Frontal cortex (tissue), 4 donors: ENCODE measurements at places on chromosomes 3 and 15.

- DNase-seq = no peak
Measured at GRCh38 chr3:22013641-22014040, 262.6 kb upstream of the ZNF385D start.

- DNase-seq = no peak
Measured at GRCh38 chr3:153176197-153176596, 14.2 kb downstream of the RAP2B start.

DNA sequence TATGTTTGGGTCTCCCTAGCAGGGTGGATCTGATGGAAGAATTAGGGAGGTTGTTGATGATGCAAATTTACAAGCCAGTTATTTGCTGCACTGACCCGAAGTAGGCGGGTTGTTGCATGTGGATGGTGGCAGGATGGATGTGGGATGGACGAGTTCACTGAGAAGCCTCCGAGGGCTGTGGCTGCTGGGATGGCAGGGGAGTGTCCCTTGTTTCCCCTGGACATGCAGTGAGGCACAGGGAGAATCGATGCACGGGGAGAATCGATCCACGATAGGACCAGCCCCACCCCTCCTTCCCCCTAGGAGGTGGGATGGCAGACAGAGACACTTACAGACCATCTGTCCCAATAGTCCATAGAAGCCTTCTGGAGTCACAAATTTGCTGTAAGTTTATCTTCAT, 31.0 kb upstream of the KLF13 start:
- no peak for DNase-seq

- DNase-seq = no peak
Measured at GRCh38 chr3:144033240-144033589, 61.6 kb downstream of the DIPK2A start.

- no peak for DNase-seq
Measured at GRCh38 chr3:169945313-169945712, 21.3 kb upstream of the SEC62 start.

DNA sequence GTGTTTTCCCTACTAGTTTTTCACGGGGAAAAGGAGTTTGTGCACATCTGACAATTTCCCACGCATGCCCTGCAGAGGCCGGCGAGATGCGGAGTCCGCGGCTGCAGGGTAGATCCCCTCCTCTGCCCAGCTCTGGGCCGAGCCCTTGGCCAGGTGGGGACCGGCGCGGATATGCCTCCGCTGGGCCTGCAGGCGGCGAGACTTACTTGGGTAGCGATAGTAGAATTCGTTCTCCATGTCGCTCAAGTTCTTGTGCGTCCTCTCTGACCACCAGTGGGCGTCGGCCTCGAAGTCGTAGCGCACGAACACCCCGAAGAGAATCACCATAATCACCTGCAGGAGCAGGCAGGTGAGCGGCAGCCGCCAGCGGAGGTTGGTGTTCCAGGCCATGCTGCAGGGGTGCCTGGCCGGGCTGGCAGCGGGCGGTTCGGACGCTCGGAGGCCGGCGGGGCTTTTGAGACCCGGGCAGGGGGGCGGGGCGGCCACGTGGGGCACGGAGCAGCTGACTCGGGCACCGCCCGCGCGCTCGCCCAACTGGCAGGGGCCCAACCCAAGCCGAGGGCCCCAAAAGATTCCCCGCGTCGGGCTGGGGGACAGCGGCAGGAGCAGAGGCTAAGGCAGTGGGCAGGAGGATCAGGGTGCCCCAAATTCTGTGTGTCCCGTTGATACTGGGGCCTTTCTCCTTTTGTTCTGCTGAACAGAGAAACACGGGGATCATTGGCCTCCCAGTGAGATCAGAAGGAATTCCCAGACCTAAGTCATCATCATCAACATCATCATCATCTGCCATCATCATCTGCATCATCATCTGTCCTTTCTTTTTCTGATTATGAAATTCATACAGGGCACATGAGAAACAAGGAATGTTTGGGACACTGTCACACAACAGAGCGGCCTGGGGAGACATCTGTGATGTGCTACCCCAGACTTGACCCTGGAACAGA, at the start of gene RHCG:
Gene RHCG (minus strand): TSS at position 429 of the 944 bp plus-strand sequence. CDS start 39 bp downstream, at position 390.
- no peak for DNase-seq

GRCh38 chr3:24254649-24255048, 240.0 kb downstream of the THRB start:
- no peak for DNase-seq

DNA sequence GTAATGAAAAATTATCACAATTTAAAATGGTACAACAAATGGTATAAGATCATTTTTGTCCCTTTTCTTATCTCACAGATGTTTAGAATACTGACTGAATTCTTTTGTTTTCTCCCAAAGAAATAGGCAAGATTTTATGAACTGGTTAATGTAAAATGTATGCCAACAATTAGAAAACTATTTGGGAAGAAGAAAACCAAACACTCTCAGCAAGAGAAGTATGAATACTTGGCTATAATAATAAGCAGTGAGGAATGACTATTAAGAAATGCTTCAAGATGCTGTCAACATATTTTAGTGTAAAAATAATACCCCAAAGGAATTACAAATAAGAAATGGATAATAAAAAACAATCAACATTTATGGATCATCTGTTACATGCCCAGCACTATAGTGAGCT, 18.5 kb downstream of the SHQ1 start:
- DNase-seq = no peak

DNA sequence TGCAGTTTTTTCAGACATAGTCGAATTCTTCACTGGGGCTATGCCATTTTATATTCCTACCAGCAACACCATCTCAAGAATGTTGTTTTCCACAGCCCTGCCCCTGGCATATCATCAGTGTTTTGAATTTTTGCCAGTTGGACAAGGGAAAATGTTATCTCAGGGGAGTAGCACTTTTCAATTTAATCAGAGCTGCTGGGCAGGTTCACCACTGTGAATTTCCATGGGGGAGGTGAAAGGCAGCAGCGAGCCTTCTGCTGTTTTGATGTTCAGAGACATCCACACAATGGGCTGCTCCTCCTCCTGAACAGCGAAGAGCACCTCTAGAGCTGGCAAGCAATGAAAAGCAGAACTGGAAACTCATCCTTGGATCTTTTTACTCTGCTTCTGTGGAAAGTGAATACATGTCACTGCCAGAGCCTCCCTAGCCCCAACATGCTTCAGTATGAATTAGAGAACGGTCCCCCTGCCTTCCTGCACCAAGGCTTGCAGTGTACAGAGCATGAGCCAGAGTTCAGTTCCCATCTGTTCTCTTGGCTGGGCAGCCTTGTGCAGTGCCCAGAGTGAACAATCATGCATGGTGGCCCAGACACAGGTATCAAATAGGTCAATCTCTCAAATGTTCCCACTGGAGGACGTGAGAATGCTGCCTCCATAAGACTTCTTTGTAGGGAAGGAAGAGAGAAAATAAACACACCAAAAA, 56.1 kb upstream of the RAD18 start:
- DNase-seq = no peak

DNA sequence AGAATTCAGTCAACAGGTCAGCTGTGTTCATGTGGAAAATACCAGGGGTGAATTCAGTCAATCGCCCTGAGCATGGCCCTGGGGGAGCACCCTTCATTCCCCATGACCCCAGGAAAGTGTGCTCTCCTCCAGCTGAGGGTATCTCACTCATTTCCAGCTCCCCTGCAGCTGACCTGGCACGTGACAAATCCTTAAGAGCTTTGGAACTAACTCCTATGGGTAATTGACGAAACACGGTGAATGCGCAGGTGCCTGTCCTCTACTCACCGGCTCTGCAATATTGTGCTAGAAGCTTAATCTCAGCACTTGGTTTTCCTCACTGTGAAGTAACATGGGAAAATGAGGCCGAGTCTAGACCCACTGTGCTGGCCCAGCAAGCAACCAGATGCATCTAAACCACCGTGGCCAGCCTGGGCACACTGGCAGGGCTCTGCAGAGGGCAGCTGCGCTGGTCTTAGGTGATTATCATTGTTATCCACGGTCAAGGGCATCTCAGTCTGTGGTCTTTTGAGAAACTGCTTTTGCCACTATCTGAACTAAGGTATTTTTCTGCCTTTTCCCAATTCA, 63.1 kb downstream of the SPSB4 start:
- DNase-seq = no peak

DNA sequence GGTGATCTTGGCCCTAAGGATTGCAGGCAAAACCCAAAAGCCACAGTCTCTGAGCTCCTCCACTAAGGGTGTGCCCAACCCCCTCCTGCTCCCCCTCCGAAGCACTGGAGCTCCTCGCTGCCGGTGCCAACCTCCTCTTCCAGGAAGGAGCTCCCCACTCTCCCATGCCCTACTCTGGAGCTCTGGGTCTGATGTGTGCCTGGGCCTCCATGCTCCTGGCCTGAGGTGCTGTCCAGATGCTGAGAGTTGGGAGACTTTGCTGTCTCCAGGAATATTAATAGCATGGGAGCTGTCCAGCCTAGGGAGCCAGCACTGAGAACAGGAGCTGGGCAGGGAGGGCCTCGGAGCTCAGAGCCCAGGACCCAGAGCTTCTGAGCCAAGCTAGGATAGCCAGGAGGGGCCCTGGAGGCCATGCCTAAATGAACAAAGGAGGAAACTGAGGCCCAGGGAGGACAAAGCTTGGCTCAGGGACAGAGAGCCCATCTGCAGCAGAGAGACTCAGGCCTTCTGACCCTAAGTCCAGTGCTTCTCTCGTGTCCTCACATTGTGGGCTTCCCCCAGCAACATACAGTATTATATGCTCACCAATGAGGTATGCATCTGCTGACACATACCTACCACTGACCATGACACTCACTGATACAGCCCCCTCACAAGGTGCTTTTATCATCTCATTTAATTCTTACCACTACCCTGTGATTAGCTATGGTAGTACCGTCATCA, 36.9 kb upstream of the HERC1 start:
- DNase-seq = no peak

DNA sequence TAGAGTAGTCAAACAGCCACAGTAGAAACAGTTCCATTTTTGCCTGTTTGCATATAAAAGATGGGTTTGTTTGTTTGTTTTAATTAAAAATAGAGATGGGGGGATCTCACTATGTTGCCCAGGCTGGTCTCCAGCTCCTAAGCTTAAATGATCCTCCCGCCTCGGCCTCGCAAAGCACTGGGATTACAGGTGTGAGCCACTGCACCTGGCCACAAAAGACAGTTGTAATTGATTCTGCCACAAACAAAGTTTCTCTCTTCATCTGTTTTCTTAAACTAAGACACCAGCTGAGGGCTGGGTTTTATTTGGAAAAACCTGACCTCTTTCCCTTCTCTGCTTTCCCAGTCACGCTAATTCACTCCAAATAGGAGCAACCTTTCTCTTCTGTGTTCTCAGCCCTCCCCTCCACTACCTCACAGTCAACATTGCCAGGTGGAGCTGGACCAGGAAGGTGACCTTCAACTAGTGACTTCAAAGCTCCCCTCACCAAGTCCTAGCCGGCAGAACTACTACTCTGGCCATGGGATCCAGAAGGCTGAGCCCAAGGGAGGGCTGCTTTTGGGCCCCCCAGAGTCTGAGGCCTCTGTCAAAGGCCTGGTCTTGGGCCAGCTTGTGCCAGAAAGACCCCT, 1.5 kb upstream of the IDH2 start:
- DNase-seq = no peak

DNA sequence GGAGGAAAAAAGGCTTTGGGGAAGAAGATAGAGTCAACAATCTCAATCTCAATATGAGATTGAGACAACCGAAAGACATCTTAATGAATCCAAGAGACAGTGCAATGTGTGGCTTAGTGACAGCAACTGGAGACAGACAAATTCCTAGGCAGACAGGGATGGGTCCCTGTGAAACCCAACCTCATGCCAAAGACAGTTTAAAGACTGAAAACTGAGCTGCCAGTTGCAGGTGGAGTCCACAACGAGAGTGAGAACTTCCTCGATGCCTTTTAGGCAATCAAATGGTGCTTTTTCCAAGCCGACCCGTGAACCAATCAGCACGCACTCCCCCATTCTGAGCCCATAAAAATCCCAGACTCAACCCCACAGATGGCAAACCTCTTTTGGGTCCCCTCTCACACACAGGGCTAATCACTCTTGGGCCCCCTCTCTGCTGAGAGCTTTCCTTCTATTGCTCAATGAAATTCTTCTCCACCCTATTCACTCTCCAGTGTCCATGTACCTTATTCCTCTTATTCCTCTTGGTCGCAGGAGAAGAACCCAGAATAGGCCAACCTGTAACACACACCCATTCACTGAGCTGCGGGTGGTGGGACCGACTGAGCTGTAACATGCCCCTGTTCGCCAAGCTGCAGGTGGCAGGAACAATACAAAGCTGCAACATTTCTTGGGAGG, 34.8 kb downstream of the ZMAT3 start:
- DNase-seq = no peak

DNA sequence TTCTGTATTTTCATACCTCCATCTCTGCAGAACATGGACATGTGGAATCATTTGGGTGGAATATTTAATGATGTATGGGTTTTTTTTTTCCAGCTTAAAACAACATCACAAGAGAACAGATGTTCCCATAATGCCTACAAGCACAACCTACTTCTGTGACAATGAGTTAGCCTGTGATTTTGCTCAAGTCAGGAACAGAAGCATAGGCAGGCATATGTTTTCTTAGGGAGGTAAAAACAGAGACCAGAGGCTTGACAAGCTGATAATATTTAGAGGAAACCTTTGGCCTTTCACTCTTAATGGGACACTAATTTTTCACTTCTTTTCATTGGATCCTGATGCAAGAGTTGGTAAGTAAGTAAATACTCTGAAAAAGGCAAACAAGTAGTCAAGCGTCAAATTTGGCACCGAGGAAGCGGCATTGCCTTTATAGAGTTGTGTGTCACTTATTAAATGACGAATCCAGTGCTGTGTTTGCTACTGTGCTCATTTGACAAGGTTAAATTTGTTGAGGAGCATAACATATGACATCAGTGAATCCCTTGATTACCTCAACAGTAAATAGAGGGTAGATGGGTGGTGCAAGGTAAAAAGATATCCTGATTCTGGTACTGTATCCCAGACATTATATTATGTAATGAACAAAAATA, 66.7 kb upstream of the RBMS3 start:
- DNase-seq = no peak

- DNase-seq = no peak
Measured at GRCh38 chr15:41669701-41670100, 9.5 kb downstream of the MGA start.

DNA sequence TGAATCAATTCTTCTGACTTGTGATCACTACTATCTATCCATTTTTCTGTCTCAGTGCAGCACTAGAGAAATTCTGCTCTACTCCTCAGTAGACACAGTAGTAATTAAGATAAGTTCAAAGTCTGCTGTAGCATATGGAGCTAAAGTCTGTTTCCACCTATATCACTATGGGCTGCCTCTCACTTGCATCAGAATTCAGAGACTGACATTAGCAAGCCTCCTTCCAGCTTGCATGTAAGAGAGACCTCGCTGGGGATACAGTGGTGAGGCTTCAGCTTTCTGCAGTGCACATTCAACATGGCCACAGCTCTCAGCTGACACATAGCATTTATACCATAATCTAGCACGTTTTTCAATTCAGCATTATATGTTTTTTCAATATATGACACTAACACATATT, 217.0 kb downstream of the PLOD2 start:
- DNase-seq = no peak
